Effector memory CD8-positive, alpha-beta T cell (primary cell): ENCODE measurements at places on chromosomes 12 and 14.

DNA sequence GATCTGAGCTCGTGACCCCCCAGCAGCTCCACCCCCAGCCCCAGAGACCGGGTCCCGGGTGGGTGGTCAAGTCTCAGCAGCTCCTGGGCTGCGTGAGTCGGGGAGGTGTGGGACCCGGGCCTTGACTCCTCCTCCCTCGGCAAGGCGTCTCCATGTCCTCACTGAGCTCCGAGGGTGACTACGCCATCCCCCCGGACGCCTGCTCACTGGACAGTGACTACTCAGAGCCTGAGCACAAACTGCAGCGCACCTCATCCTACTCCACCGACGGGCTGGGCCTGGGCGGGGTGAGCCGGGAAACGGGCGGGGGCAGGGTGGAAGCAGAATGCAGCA, 28.1 kb downstream of the PIGH start:
- no peak for DNase-seq
- H3K4me3 ChIP-seq: no peak overlapping the region
- H3K27me3 ChIP-seq: peaks cover 13% of the 10 kb centered on the region
- no peaks in the 10 kb centered on the region for H3K4me1 ChIP-seq
- peaks cover 4% of the 10 kb centered on the region for H3K36me3 ChIP-seq

- H3K27ac ChIP-seq: peak overlapping the region; percentile 84
- peak overlapping the region; percentile 84 for H3K4me3 ChIP-seq
- H3K27me3 ChIP-seq: no peaks in the 10 kb centered on the region
- peak; percentile 55 for DNase-seq
Measured at GRCh38 chr12:57845478-57846284, 848 bp downstream of the CTDSP2 start.

DNA sequence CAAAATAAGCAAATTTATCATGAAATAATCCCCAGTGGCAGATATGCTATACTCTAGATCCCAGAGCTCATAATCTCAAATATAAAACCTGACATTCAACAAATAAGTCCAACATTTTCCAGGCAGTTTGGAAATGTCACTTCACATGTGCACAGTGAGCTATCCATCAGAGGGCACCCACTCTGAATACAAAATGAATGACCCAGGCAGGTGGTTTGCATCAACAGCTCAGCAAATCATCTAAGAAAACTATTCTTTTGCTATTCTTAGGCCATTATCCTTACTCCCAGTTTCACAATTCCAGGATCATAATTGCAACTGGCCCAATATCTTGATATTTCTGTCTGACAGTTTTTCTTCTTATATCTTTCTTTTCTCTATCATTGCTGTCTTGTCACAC, 38.5 kb downstream of the TRIM9 start:
- peaks cover 16% of the 10 kb centered on the region for H3K27me3 ChIP-seq
- H3K27ac ChIP-seq: no peak overlapping the region
- no peaks in the 10 kb centered on the region for H3K36me3 ChIP-seq
- H3K4me1 ChIP-seq: no peaks in the 10 kb centered on the region

- H3K27ac ChIP-seq: no peak overlapping the region
- peaks cover 49% of the 10 kb centered on the region for H3K27me3 ChIP-seq
- DNase-seq: no peak
- H3K36me3 ChIP-seq: no peaks in the 10 kb centered on the region
Measured at GRCh38 chr12:89083491-89083890, 268.8 kb downstream of the DUSP6 start.

GRCh38 chr12:52213564-52214420, 19.3 kb upstream of the KRT7 start:
- no peaks in the 10 kb centered on the region for H3K4me1 ChIP-seq
- H3K4me3 ChIP-seq: no peak overlapping the region
- peaks cover 31% of the 10 kb centered on the region for H3K27me3 ChIP-seq
- H3K36me3 ChIP-seq: no peaks in the 10 kb centered on the region
- peak; percentile 27 for DNase-seq

GRCh38 chr14:61474015-61474414, 152.6 kb downstream of the PRKCH start:
- no peaks in the 10 kb centered on the region for H3K27me3 ChIP-seq
- H3K36me3 ChIP-seq: peaks cover 79% of the 10 kb centered on the region
- peak overlapping the region; percentile 95 for H3K27ac ChIP-seq
- no peak for DNase-seq
- peaks cover 78% of the 10 kb centered on the region for H3K4me1 ChIP-seq

- no peaks in the 10 kb centered on the region for H3K36me3 ChIP-seq
- no peak overlapping the region for H3K27ac ChIP-seq
- H3K4me3 ChIP-seq: no peak overlapping the region
- no peaks in the 10 kb centered on the region for H3K4me1 ChIP-seq
- DNase-seq: no peak
Measured at GRCh38 chr14:88481059-88481458, 73.7 kb downstream of the PTPN21 start.

DNA sequence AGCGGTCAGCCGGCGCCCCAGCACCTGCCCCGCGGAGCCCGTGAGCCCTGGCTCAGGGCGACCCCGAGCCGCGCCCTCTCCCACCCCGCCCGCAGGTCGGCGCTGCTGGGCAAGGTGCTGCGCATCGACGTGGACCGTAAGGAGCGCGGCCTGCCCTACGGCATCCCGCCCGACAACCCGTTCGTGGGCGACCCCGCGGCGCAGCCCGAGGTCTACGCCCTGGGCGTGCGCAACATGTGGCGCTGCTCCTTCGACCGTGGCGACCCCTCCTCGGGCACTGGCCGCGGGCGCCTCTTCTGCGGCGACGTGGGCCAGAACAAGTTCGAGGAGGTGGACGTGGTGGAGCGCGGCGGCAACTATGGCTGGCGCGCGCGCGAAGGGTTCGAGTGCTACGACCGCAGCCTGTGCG, 14.4 kb downstream of the HHIPL1 start:
- no peak overlapping the region for H3K4me3 ChIP-seq
- H3K4me1 ChIP-seq: no peaks in the 10 kb centered on the region
- peaks cover 50% of the 10 kb centered on the region for H3K27me3 ChIP-seq
- peaks cover 2% of the 10 kb centered on the region for H3K36me3 ChIP-seq

- peak; percentile 14 for DNase-seq
- no peak overlapping the region for H3K4me3 ChIP-seq
- H3K36me3 ChIP-seq: no peaks in the 10 kb centered on the region
Measured at GRCh38 chr12:130764475-130765185, 48.5 kb upstream of the RIMBP2 start.

DNA sequence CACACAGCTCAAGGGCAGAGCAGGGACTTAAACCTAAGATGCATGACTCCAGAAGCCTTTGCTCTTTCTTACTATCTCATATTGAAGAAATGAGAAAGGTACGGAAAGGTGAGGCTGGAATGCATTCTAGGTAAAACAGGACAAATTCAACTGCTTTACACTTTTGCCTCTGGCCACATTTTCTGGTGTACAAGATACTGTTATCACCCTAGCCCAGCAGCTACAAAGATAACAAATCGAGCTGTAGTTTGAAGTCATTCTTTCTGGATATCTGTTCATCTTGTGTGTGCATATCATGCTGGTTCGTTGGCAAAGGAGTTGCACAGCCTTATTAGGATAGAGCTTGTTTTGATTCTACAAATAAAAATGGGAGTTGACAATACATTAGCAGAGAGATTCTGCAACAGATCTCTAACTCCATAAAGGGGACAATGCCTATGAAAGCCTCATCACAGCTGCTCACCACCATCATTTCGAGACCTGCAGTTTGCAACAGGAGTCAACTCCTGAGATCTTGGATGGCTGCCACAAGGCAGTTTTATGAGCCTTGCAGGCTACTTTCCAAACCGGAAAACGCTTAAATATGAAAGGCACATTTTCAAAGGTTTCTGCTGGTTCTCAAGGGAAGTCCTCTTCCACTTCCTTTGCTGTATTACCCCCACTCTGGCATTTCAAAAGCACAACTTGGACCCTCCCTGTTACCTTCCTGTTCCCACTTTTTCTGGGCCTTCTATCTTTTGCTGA, 64.9 kb downstream of the STXBP6 start:
- no peak overlapping the region for H3K4me3 ChIP-seq
- H3K27ac ChIP-seq: no peak overlapping the region
- H3K4me1 ChIP-seq: no peaks in the 10 kb centered on the region
- no peak for DNase-seq

DNA sequence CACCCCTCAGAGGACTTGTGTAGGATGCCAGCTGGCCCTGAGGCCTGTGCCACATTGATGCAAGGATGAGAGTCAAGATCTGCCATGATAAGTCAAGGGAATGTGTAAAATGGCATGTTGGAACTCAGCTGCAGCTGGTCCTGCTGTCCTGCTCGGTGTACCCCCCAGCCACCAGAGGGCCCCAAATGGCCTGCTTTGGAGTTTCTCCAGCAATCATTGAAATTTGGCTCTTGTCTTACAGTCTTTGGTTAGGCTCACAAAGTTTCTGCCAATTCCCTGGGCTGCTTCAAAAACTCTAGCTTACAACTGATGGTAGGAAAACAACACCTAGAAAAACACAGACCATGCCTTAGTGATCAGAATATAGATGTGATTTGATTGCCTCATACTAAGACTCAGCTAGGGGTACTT, 76.8 kb downstream of the HSD17B6 start:
- no peak for DNase-seq
- peaks cover 15% of the 10 kb centered on the region for H3K4me1 ChIP-seq
- H3K27me3 ChIP-seq: peaks cover 3% of the 10 kb centered on the region
- H3K4me3 ChIP-seq: no peak overlapping the region
- no peak overlapping the region for H3K27ac ChIP-seq
- no peaks in the 10 kb centered on the region for H3K36me3 ChIP-seq

GRCh38 chr12:70645494-70646317, 8.5 kb upstream of the PTPRB start:
- H3K27me3 ChIP-seq: no peaks in the 10 kb centered on the region
- DNase-seq: no peak
- H3K4me3 ChIP-seq: no peak overlapping the region
- H3K36me3 ChIP-seq: no peaks in the 10 kb centered on the region

- no peak overlapping the region for H3K4me3 ChIP-seq
- H3K4me1 ChIP-seq: no peaks in the 10 kb centered on the region
- no peaks in the 10 kb centered on the region for H3K27me3 ChIP-seq
- no peaks in the 10 kb centered on the region for H3K36me3 ChIP-seq
- H3K27ac ChIP-seq: no peak overlapping the region
- DNase-seq: no peak
Measured at GRCh38 chr14:35380794-35381193, 23.8 kb downstream of the NFKBIA start.

- no peaks in the 10 kb centered on the region for H3K27me3 ChIP-seq
- peak overlapping the region; percentile 98 for H3K27ac ChIP-seq
- peaks cover 38% of the 10 kb centered on the region for H3K4me1 ChIP-seq
- no peak for DNase-seq
- H3K36me3 ChIP-seq: peaks cover 35% of the 10 kb centered on the region
Measured at GRCh38 chr14:35292770-35293561, 784 bp downstream of the PSMA6 start.

GRCh38 chr12:104426926-104427546, 29.7 kb upstream of the CHST11 start:
- peaks cover 11% of the 10 kb centered on the region for H3K4me1 ChIP-seq
- H3K27me3 ChIP-seq: no peaks in the 10 kb centered on the region
- DNase-seq: no peak

GRCh38 chr12:106249411-106250135, 1.8 kb upstream of the CKAP4 start:
- H3K27me3 ChIP-seq: no peaks in the 10 kb centered on the region
- DNase-seq: no peak
- peaks cover 23% of the 10 kb centered on the region for H3K36me3 ChIP-seq
- peak overlapping the region; percentile 62 for H3K27ac ChIP-seq

DNA sequence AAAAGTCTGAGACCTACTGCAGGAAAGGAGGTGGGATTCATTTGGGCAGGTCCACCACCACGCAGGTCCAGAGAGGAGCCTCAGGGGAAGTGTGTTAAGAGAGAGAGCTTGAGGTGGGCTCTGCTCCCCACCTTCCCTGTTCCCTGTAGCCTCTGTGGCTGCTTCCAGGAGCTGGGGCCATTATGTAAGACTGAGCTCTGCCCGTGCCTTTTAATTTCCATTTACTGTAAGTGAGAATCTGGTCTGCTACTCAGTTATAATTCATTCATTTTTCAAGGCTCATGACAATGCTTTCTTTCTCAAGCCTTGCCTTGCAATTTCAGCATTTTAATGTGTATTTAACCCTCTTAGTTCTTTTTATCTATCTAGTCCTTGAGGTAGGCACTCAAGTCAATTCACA, 8.3 kb downstream of the SLC4A8 start:
- no peaks in the 10 kb centered on the region for H3K36me3 ChIP-seq
- H3K4me3 ChIP-seq: no peak overlapping the region
- peaks cover 4% of the 10 kb centered on the region for H3K4me1 ChIP-seq
- no peak for DNase-seq
- no peaks in the 10 kb centered on the region for H3K27me3 ChIP-seq

DNA sequence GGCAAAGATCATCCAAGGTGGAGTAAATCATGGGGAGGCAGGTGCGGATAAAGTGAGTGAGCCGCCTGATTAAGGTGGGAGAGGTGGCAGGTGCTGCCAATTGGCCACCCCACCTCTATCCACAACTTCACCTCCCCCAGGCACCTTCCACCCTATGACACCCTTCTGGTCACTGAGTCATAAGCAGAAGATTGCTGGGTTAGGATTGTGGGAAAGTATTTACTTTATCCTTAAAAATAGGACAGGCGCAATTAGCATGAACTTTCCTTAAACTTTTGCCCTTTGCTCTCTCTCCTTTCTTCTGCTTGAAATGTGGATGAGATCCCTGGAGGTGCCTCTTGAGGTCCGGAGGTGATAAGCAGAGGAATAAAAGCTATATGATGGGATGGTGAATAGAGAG, 14.9 kb upstream of the BMP4 start:
- no peaks in the 10 kb centered on the region for H3K27me3 ChIP-seq
- H3K4me1 ChIP-seq: no peaks in the 10 kb centered on the region
- DNase-seq: no peak
- no peak overlapping the region for H3K27ac ChIP-seq

GRCh38 chr12:1934068-1934467, 15.6 kb upstream of the CACNA2D4 start:
- no peaks in the 10 kb centered on the region for H3K36me3 ChIP-seq
- no peaks in the 10 kb centered on the region for H3K27me3 ChIP-seq
- no peak for DNase-seq
- H3K4me1 ChIP-seq: peaks cover 6% of the 10 kb centered on the region

- no peak for DNase-seq
- H3K36me3 ChIP-seq: no peaks in the 10 kb centered on the region
Measured at GRCh38 chr14:71130491-71131179, 223.4 kb downstream of the PCNX1 start.
